ENCODE measurements at places on chromosomes 6 and 20.

GRCh38 chr20:53662595-53662994, 69.0 kb upstream of the ZNF217 start:
- ATAC-seq, result no peak

DNA sequence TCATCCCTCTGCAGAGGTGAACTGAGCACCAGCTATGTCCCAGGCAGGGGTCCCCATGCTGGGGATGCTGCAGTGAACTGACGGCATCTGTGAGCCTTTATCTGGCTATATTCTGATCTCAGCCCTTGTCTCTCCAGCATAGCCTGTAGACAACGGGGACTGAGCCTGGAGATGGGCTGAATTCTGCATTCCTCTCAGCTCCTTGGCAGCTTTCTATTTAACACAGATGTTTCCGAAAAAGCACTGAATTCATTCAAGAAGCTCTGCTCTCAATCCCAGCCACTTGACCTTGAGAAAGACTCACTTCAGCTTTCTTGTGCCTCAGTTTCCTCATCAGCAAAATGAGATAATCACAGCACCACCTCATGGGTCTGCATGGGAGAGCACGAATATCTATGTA, 204.4 kb upstream of the PMEPA1 start:
- ATAC-seq, result no peak

- ATAC-seq, result no peak
Observed at GRCh38 chr6:84135291-84135690, 92.2 kb downstream of the CEP162 start.

GRCh38 chr6:18551228-18551627, 164.1 kb downstream of the RNF144B start:
- ATAC-seq, result no peak

- peak; percentile 71 for ATAC-seq
Observed at GRCh38 chr6:25601800-25602673, 50.0 kb upstream of the SCGN start.

DNA sequence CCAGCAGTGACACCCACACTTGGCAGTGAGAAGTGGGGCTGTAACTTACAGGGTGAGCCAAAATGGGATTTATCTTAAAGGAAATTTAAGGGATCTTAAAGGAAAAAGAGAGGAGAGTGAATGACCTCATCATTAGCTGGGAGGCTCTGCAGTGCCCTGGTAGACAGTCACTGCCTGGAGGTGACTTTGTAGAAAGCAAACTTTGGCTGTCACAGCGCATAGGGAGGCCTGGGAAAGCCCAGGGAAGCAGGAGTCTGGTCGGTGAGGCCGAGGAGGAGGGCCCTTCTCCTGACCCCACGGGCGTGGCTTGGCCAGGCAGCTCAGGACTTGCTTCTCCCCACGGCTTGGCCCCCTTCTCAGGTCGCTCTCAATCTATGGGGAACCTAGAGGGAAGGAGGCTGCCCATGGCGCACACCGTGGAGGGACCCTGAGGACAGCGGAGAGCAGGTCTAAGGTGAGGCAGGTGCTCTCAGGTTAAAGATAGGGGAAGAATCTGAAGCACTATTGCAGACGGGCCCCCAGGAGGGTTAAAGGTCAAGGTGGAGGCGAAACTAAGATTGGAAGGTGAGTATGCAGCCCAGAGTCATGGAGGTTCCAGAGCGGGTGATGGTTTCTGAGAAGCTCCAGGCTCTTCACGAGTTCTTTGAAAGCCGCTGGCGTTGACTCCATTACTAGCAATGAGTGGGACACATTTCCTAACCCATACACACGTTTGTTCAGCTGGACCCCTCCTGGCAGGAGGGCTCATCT, 15.6 kb upstream of the RIPK1 start:
- no peak for ATAC-seq

DNA sequence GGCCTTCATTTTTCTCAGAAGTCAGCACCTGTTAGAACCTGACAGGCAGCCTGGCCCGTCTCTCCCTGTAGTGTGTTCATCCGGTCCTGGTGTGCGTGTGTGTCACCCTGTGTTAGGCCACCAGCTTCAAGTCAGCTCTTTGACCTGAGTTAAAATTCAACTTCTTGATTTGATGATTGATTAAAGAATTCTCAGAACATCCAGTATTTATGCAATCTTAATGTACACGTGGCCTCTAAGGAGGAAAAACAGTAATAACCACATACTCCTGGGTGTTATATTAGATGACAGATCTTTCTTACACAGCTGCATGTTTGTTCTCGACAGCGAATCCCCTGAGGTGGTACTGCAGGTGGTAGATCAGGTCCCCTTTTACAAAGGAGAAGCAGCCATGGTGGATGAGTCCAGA, 19.1 kb upstream of the TMEM217 start:
- no peak for ATAC-seq

DNA sequence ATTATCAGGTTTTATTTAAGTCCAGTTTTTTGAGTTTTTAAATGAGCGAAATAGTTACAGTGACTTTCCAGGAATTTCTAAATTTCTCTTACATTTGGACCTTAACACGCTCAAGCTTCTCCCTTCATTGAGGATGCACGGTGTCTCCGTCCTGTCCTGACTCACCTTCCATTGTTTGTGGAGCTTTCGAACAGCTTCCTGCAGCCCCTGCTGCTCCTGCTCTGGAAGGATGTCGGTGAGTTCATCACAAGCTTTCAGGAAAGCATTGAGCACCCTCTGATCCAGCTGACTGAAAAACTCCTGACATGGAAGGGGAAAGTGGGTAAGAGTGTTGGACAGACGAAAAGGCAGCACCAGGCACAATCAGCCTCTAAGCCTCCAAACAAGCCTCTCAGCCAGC, 183.7 kb downstream of the SYNE1 start:
- ATAC-seq, result no peak

DNA sequence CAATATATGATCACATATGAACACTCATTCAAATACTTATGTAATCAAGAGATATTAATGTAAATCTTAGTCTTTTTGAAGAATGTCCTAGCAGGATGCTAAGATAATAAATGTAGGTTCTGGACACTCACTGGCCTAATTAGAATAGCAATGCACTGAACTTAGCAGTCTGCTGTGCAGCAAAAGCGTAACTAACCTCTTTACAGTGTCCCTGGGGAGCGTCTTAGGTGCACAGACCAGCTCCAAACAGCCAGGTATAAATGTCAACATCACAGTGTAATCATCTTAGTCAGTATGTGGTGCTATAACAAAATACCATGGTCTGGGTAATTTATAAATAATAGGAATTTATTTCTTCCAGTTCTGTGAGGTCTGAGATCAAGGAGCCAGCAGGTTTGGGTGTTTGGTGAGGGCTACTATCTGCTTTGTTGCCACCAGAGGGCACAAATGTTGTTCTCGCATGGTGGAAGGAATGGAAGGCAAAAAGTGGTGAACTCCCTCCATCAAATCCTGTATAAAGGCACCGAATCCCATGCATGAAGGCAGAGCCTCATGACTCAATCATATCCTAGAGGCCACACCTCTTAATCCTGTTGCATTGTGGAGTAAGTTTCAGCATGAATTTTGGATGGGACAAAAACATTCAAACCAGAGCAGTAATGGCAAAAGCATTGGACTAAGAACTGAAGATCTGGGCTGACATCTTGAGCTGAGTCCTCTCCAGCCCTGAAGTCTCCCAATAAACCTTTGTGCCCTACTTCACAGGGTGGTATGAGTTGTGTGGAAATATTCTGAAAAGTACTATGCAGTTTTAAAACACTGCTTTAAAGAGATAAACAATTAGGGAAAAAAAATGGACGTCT, 41.8 kb upstream of the FOXO3 start:
- ATAC-seq, result peak; percentile 80

- no peak for ATAC-seq
Observed at GRCh38 chr6:98716341-98716740, 118.0 kb upstream of the POU3F2 start.

DNA sequence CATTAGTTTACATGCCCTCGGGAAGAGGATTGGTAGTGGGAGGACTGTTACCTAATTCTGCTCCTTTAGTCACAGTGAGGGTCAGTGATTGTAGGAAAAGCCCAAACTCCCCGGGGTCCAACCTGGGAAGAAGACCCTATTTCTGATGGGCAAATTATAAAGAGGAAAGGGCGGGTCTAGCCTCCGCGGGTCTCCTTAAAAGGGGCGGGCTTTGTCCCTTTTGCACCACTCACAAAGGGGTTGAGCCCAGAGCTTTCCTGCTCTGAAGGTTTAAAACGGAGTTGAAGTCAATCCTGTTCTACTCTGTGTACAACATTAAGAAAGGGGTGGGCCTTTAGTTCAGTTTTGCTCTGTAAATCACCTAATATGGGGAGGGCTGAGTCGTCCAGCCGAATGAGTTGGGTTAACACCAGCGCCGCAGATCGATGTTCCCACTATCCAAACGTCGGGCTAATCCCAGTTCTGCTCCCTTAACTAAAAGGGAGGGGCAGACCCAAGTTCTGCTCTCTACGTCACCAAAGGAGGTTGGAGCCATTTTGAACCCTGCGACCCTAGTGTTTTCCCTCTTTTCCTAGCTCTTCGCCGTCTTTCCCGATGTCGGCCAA, 920 bp upstream of the RNF5 start:
- ATAC-seq, result peak; percentile 46

GRCh38 chr6:162409741-162410691, 317.6 kb downstream of the PRKN start:
- no peak for ATAC-seq

DNA sequence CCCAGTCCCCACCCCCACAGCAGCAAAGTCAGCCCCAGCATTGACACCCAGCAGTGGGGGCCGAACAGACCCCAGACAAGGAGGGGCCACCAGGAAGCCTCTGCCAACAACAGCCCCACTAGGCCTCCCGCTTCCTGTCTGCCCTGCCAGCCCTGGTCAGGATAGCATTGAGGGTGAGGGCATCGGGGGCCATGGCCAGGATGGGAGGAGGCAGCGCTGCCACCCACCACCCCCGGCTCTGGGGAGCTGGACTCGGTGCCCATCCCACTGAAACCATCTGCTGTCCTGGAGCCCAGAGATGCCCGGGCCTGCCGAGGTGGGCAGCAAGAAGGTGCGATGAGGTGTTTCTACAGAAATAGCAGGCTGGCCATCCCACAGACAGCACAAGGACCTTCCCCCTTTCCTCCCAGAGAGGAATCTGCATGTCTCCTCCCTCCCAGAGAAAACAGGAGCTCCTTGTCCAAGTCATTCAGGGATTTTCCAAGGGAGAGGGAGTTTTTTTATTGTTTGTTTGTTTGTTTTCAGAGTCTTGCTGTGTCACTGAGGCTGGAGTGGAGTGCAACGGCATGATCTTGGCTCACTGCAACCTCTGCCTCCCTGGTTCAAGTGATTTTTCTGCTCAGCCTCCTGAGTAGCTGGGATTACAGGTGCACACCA, 62.1 kb upstream of the BHLHE23 start:
- no peak for ATAC-seq

DNA sequence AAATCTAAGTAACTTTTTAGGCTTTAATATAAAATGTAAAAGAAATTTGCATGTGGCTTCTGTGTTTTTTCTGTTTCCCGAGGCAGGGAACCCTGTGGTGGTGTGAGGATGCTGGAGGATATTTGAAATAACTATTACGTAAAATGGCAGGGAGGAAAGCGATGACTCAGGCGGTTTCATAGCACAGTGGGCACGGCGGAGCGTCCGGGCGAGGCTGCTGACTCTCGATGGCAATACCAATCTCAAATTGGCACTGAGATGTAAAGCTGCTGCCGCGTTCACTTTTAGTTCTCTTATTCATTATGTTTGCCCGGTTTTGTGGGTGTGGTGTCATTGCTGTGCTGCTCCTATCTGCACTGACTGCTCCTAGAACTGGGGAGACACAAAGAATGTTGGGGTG, 254.3 kb downstream of the THBS2 start:
- peak; percentile 84 for ATAC-seq

DNA sequence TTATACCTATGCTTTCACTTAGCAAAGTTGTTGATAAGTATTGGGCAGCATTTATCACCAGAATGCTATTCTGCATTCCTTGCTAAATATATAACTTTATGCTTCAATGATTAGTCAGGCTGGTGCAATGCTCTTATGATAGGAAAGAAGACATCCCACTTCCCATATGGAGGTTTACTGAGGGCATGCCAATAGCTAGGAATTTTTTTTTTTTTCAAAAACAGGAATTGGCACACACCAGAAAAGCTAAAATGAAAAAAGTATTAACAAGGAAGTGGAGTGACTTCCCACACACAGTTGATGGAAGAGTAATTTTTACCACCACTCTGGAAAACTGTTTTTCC, 90.8 kb downstream of the FRK start:
- ATAC-seq, result no peak

DNA sequence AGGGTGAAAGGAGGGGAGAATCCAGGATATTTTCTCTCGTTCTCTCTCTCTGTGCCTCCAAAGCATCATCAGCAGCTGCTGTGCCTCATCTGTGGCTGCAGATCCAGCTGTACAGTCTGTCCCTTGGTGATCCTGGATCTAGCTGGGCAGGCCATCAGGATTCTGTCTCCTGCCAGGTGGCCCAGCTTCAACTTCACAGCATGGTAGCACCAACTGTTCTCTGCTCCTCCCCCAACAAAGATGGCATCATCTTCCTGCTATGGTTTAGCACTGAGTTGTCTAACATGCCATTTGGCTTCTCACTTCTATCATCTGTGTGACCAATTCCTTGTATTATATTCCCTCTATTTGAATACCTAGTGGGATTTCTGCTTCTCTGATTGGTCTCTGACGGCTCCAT, 28.6 kb upstream of the ARFGEF2 start:
- no peak for ATAC-seq

GRCh38 chr20:10925767-10926166, 252.0 kb upstream of the JAG1 start:
- ATAC-seq, result no peak

GRCh38 chr6:142683714-142684141, 261.2 kb downstream of the HIVEP2 start:
- ATAC-seq, result no peak

GRCh38 chr20:11296221-11296620, 621.5 kb upstream of the BTBD3 start:
- no peak for ATAC-seq

- ATAC-seq, result peak; percentile 14
Observed at GRCh38 chr6:33428224-33428965, 8.5 kb downstream of the SYNGAP1 start.

- ATAC-seq, result no peak
Observed at GRCh38 chr20:4774207-4774606, 52.5 kb downstream of the PRND start.

DNA sequence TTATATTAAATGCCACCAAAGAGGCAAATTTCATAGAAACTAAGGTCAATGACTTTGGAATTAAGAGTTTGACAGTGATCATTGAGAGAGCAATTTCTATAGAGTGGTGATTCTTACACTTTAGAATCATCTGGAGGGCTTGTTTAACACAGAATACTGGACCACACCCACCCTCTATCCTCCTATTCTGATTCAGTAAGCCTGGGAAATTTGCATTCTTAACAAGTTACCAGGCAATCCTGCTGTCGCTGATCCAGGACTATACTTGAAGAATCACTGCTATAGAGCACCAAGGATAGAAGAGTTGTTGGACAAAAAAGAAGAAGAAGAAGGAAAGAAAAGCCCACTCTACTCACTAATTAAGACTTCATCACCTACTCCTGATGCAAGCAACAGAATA, 21.3 kb upstream of the TBX18 start:
- ATAC-seq, result no peak

All from SK-N-SH treated with all-trans-retinoic acid at 6 μM for 48 hours (cell line).